ENCODE measurements at places on chromosomes 4 and X. TPM values are rescaled to one million over a fixed set of nuclear protein-coding genes. Genes with fewer than 3 reads are reported as not detected.

The MAGEA10 gene
- total RNA-seq = not detected

The GLRA2 gene
- not detected for total RNA-seq

The EREG gene
- not detected for total RNA-seq

The PDLIM5 gene
- total RNA-seq = 103 TPM

The NEUROG2 gene
- not detected for total RNA-seq

The CPZ gene
- 3.5 TPM for total RNA-seq

The PDZD4 gene
- total RNA-seq = 23.2 TPM

The F9 gene
- total RNA-seq = 15.0 TPM

The ASB5 gene
- not detected for total RNA-seq

The CHRDL1 gene
- 43.5 TPM for total RNA-seq

The ADH1C gene
- 4.6 TPM for total RNA-seq

The CT45A5 gene
- not detected for total RNA-seq

The ADGRL3 gene
- 22.2 TPM for total RNA-seq

The PLP1 gene
- 5.9 TPM for total RNA-seq

The AWAT2 gene
- not detected for total RNA-seq

The PAGE5 gene
- not detected for total RNA-seq

The CXCL11 gene
- total RNA-seq = not detected

The AMTN gene
- not detected for total RNA-seq

The SPATA18 gene
- 0.32 TPM for total RNA-seq
